ENCODE measurements at places on chromosomes 1 and 21.
A peak's percentile ranks its signal among the peaks of the same experiment; 100 is the strongest.

DNA sequence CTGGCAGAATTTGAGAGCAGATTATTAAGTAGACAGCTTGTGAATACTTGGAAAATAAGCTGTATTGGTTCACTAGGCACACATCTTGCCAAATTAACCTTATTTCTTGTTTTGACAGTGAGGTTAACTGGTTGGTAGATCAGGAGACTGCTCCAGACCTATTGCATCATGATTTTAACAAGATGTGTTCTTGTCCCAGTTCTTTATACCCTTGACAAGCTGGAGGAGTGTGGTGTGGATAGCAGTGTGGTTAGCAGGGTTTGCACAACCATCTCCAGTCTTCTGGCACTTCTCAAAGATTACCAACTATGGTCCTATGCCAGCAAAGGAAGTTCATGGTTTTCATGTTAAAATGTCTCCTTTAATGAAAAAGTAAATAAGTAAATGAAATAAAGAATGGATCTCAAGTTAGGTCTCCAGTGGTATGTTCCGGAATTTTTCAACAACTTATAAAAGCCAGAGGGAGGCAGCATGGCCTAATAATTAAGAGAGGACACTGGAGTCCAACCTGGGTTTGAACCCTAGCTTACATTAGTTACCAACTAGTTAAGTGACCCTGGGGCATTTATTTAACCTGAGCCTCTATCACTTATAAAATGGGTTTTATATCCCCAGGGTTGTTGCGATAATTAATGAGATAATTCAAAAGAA is 34.1 kb downstream of the DDX20 start:
- DNase-seq: peak; percentile 87

- DNase-seq: peak; percentile 58
These were observed 18.6 kb downstream of the NAV1 start for GRCh38 chr1:201557572-201557958.

DNA sequence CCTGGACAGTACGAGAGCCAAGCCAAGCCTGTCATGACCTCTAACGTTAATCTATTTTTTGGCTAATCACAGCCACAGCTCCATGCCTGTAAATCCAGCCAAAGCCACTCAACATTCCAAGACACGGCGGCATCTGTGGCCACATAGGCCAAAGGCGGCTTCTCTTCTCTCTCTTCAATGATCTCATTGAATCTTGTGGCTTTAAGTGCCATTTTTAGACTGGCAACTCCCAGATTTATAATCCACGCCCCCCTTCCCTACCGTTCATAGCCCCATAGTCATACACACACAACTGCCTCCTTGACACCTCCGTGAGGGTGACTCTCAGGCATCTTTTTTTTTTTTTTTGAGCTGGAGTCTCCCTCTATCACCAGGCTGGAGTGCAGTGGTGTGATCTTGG is 5.7 kb upstream of the SELENON start:
- DNase-seq: peak; percentile 20

DNA sequence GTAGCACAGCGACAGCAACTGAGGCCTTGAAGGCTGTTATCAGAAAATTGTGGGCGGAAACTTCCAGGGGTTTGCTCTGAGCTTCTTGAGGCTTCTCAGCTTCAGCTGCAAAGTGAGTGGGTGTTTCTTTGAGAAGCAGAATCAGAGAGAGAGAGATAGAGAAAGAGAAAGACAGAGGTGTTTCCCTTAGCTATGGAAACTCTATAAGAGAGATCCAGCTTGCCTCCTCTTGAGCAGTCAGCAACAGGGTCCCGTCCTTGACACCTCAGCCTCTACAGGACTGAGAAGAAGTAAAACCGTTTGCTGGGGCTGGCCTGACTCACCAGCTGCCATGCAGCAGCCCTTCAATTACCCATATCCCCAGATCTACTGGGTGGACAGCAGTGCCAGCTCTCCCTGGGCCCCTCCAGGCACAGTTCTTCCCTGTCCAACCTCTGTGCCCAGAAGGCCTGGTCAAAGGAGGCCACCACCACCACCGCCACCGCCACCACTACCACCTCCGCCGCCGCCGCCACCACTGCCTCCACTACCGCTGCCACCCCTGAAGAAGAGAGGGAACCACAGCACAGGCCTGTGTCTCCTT is at the start of gene FASLG:
FASLG (plus strand) TSS at position 233 of the 583 bp plus-strand sequence; CDS start at position 332, 99 bp downstream.
- no peak for DNase-seq

GRCh38 chr21:28357743-28358142 is 634.9 kb downstream of the LTN1 start:
- DNase-seq: no peak

GRCh38 chr1:225617956-225618355 is 35.0 kb downstream of the ENAH start:
- DNase-seq: no peak
